ENCODE measurements at places on chromosomes 5 and 9.

GRCh38 chr5:122713041-122713440, 61.8 kb upstream of the SNX2 start:
- no peak for DNase-seq

DNA sequence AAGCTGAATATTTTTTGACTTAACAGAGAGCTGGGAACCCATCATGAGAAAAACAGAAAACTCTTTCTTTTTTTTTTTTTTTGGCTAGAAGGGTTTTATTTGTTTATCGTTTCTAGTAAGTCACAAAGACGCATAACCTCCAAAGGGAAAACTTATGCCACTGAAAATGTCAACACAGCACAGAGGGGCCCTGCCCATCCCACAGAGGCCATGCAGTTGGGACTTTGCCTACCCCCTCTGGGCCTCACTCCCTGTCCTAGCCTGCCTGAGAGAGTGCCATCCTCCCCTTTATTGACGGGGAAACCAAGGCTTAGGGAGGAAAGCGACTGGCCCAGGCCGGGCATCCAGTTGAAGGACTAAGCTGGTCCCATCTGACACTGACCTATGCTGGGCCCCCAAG, 74.7 kb downstream of the VAV2 start:
- no peak for DNase-seq

DNA sequence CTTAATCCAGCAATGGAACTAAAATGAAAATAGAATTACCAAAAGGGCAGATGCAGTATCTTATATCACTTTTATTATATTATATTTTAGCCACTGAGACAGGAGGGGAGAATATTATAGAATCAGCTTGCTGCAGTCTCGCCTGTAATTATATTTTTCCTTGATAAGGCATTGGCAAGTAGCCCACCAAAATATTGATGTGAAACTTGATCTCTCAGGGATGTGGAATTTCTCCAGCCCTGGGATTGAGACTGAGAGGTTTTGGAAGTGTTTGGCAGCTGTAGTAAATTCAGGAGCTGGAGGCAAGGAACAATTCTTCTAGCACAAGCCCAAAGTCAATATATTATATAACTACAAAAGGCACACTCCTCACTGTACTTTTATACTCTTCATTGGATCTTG, 142.1 kb upstream of the ADAMTSL1 start:
- DNase-seq = peak; percentile 64

DNA sequence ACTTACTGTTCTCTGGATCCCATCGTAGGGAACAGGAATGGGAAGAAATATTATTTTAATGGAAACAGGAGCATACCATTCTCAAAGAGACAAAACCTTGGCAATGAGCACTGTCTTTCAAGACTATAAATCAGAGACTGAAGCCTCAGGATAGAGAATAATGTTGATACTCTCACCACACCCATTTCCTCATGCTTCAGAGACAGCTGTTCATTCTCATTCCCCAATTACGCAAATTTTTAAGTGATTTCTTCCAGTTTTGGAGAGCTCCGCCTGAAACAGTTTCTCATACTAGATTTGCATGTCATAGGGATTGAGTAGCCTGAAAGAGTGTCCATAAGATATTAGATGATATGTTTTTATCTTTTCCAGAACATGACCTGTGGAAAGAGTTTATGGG, 290.5 kb upstream of the RASA1 start:
- DNase-seq = no peak

DNA sequence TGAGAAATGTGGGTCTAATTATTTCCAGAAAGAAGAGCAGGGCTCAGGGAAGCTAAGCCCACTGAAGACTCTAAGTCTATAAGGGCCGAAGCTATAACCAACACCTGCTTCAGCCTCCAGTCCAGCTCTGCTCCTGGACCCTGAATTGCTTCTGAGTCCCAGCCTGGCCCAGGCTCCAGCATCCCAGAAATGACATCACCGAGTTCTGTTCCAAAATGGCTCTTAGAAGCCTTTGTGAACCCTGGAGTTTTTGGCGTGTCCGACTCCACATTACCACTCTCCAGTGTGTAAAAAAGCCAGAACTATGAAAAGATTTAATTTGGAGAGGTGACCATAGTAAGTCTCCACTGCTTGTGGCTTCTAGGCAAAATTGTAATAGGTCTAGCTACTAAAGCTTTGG, 289.9 kb downstream of the SLIT3 start:
- no peak for DNase-seq

- peak; percentile 98 for DNase-seq
Measured at GRCh38 chr5:169626779-169627178, 10.3 kb upstream of the DOCK2 start.

DNA sequence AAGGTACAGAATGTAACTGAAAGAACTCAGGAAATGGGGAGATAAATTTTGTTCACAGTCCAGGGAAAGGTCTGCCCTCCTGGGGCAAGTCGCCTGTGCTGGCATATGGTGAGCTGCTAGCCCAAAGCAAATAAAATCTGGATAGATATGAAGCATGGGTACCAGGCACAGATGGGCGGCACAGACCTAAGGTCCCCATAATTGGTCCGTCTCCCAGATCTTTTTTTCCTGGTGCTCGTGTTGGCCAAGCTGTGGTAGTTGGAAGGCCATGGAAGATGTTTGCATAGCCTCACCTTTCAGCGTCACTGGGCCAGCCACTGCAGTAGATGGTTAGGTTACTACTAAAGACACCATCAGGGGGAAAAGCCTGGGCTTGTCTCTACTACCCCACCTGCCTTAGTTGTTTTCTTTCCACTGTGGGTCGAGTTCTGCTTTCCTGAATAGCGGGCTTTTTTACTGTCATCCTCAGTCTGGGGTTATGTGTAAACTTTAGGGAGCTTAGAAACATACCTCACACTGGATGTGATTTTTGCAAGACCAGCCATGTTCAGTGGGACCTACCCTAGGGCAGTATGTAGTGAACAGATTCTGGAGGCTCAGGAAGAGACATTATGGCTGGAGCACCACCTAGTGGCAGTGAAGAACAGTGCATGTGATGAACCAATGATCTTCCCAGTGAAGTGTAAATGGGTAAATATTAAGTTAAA, 24.2 kb upstream of the GLRX start:
- DNase-seq = no peak

DNA sequence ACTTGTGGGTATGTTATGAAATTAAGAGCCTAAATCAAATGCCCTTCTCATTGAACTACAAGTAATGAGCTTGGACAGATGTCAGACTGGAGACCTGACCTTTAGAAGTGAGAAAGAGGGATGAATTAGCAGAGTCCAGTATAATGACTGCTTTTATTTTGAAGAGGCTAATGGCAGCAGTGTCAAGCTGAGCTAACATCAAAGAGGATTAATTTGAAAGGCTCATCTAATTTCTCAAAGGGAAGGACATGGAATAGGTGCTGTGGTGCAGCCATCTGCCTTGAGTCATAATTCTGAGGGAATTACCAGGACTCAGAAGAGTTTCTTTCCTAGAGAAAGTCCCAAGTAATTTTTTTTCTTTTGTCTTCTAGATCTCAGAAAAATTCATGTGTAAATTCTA, 57.6 kb downstream of the FAM81B start:
- no peak for DNase-seq

- peak; percentile 99 for DNase-seq
Measured at GRCh38 chr5:16894236-16895057, 41.6 kb downstream of the MYO10 start.

DNA sequence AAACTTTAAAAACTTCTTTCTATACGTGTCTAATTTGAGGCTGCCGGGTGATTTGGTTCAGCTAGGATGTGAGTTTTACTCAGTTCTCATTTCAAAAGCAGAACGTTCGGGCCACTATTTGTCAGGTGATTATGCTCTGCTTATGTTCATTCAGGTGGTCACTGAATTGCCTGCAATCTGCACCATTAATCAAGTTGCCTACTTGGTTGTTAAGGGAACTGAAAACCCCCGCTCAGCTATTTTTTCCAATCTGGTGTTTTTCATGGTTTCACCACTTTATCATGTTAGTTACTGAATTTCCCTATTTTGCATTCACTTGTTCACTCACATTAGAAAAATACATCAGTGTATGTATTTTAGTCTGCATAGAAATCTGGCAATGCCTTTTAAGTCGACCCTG, 523.0 kb downstream of the CSNK1G3 start:
- no peak for DNase-seq

DNA sequence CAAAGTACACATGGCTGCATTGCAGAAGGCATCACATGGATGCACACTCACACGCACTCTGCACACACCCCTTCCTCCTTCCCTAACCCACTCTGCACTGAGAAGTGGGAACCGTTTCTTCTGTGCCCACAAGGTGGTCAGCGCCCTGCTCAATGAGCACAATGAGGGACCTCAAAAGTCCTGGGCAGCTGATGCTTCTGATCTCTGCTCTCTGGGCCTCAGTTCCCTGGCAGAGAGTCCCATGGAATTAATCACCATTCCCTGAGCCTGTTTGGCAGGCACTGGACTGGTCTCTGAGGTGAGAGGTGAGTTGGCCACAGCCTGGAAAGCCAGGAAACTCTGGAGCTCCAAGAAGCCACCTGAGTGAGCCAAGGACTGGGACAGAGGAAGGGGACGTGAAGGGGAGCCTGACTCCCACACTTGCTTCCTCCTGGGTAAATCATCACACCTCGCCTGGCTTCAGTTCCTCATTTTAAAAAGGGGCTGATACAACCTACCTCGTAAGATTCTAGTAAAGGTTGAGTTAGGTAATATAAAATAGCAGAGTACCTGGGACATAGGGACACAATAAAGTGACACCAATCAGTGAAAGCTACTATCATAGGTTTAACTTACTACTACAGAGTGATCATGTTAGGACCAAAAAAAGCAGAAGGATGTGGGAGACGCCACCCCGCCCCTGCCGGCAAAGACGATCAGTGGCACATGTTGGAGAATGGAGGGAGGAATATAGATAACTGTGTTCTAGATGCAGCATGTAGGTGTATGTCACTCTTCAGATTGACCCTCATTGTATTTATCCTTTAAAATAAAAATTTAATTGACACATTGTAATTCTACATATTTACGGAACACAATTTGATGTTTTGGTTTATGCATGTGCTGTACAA, 21.1 kb upstream of the IGFBPL1 start:
- DNase-seq = no peak

GRCh38 chr9:81224166-81225081, 464.9 kb downstream of the TLE1 start:
- DNase-seq = no peak

GRCh38 chr5:61576556-61576955, 244.5 kb downstream of the ZSWIM6 start:
- no peak for DNase-seq

GRCh38 chr9:2290382-2290781, 275.2 kb downstream of the SMARCA2 start:
- DNase-seq = no peak

- no peak for DNase-seq
Measured at GRCh38 chr5:131266370-131267060, 2.7 kb downstream of the CDC42SE2 start.

DNA sequence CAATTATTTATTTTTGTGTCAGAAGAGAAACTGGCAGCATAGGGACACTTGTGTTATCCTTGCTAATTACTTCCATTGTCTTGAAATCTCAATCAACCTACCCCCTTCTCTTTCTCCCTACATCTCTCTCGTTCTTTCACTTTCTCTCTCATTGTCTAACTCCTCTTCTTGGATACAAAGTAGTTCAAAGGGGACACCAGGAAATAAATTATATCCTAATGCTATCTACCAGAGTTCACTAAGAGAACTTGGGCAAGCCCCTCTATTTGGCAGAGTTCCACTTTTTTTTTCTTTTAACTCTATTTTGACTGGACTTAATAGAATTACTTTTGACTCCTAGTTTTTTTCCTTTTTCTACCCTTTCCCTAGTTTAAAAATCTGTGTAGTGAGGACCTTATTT, 102.2 kb downstream of the MEF2C start:
- DNase-seq = no peak

DNA sequence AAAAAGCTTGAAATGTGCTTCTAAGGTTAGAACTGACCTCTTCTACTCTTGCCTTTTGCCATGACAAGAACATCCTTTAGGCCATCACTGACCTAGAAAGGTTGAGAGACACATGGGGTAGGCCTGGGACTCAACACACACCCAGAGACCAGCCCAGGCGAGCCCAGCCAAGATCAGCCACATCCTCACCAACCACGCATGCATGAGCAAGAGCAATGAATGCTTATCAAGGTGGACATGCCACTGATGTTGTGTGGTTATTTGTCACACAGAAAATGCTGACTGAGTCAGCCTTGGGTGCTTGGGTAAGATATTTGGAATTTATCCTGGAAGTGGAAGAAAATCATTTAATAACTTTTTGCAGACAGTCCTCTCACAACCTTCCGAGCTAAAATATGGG, 39.4 kb downstream of the SMIM23 start:
- peak; percentile 75 for DNase-seq

GRCh38 chr5:68200288-68200687, 15.3 kb upstream of the PIK3R1 start:
- DNase-seq = no peak

DNA sequence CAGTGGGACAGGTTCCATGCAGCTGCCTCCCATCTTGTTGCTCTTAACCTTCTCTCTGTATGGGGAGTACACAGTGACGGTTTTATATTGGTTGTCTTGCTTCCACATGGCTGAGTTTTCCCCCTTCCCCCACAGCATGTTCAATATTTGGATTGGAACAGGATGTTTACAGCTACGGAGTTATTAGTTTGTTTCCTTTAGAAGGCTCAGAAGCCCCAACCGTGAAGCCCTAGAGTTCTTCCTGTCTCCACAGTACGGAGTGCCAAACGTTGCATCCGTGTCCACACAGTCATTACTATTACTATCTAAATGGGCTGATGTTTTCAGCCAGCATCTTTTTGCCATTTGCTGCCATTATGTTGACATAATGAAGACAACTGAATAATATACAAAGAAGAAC, 277.5 kb downstream of the MARCHF11 start:
- DNase-seq = no peak

- DNase-seq = no peak
Measured at GRCh38 chr9:99093492-99093791, 11.5 kb upstream of the TGFBR1 start.

DNA sequence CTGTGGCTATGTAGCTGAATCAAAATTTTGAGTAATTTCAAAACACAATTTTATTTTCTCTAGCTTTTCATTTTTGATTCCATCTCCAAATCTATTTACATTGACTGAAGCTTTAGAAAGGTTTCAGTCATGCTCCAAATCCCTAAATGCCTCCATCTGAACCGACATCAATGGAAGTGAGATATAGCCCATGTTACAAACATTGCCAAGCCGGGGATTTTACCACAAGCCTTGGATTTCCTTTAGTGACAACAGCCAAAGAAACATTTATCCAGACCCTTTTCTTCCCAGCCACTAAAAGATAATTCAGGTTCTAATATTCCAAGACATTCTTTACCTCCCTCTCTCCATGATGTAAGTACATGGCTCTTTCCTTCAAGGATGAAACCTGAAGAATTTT, 1087.7 kb upstream of the SEMA6A start:
- DNase-seq = no peak

- DNase-seq = no peak
Measured at GRCh38 chr9:20197976-20198685, 409.3 kb upstream of the SLC24A2 start.

- no peak for DNase-seq
Measured at GRCh38 chr9:26658476-26658875, 234.1 kb downstream of the CAAP1 start.
